ENCODE measurements at places on chromosomes 13 and 19. TPM values are rescaled to one million over a fixed set of nuclear protein-coding genes. Genes with fewer than 3 reads are reported as not detected.
A peak's percentile ranks its signal among the peaks of the same experiment; 100 is the strongest.

DNA sequence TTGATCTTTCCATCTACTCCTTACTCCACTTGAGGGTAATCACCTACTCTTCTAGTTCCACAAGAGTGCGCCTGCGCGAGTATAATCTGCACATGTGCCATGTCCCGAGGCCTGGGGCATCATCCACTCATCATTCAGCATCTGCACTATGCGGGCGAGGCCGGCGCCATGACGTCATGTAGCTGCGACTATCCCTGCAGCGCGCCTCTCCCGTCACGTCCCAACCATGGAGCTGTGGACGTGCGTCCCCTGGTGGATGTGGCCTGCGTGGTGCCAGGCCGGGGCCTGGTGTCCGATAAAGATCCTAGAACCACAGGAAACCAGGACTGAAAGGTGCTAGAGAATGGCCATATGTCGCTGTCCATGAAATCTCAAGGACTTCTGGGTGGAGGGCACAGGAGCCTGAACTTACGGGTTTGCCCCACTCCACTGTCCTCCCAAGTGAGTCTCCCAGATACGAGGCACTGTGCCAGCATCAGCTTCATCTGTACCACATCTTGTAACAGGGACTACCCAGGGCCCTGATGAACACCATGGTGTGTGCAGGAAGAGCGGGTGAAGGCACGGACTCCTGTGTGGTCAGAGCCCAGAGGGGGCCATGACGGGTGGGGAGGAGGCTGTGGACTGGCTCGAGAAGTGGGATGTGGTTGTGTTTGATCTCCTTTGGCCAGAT lies 2.7 kb upstream of the KLK2 start:
- no peak for DNase-seq

DNA sequence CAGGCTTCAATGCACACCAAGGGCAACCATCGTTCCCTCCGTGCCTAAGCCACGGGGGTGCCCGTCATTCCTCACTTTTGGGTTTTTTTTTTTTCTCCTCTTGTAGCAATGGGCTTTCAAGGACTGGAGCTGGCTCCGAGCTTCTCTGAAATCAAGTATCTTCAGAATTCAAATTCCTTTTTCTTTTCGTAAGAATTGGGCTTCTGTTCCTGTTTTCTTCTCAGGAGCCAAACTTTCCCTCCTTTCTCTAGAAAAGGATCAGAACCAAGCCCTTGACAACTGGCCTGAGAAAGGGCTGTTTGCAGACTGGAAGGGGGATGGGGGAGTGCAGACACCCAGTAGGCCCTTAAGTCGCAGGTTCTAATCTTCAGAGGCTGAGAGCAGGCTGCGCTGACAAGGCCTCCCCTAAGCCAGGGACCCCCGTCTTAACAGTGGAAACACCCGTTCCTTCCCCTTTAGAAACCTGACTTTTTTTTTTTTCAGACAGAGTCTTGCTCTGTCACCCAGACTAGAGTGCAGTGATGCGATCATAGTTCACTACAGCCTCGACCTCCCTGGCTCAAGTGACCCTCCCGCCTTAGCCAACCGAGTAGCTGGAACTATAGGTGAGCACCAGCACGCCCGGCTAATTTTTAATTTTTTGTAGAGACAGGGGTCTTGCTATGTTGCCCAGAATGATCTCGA lies 51.6 kb downstream of the RFX2 start:
- no peak for DNase-seq

DNA sequence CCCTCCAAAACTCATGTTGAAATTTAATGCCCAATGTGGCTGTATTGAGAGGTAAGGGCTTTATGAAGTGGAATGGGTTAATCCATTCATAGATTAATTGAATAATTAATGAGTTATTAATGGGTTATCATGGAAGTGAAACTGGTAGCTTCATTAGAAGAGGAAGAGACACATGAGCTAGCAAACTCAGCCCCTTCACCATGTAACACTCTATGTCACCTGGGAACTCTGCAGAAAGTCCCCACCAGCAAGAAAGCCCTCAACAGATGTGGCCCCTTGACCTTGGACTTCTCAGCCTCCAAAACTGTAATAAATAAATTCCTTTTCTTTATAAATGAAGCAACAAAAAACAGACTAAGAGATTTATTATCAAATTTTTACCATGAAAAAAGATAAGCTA lies 223.5 kb downstream of the KLF12 start:
- no peak for DNase-seq

- DNase-seq, result no peak
These were observed 45.4 kb upstream of the POMP start for GRCh38 chr13:28613562-28613961.

DNA sequence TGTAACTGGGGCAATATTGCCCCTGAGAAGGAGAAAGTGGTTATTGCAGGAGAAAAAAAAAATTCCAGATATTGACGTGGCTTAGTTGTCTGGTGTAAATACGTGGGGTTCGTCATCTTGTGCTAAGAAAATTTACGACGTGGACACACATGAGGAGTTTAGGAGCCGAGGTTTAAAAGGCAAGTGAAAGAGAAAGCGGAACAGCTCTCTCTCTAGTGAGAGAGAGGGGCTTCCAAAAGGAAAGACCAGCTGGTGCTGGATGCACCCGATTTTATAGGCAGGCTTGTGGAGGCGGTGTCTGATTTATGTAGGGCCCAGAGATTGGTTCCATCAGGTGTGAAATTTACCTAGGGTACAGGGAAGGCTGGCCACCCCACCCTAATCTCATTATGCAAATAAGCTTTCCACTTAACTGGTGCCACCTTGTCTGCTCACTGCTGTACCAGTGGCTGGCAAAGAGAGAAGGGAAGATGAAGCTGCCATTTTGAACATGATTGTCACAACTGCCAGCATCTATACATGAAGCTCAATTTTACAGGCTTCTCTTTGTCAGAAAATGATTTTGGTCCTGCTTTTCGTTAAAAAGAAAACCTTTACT lies 845.1 kb downstream of the DACH1 start:
- DNase-seq, result peak; percentile 12

DNA sequence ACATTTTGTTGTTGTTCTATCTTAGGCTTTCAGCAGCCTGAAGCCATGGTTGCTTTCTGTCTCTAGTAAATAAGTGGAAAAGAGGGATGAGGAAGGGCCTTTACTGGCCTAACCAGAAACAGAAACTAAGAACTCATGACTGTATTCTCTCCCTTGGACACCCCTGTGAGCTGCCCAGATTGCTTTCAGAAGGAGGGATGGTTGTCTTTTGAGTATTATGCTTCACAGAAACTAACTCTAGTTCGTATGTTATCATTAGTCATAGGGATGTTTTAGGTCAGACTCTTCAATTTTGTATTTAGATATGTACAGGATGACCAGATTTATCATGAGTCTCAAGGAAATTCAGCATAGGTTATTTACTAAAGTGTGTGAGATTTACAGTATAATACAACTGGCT lies 17.5 kb downstream of the BORA start:
- no peak for DNase-seq

- DNase-seq, result no peak
These were observed 599.7 kb upstream of the SLITRK1 start for GRCh38 chr13:84481958-84482357.

DNA sequence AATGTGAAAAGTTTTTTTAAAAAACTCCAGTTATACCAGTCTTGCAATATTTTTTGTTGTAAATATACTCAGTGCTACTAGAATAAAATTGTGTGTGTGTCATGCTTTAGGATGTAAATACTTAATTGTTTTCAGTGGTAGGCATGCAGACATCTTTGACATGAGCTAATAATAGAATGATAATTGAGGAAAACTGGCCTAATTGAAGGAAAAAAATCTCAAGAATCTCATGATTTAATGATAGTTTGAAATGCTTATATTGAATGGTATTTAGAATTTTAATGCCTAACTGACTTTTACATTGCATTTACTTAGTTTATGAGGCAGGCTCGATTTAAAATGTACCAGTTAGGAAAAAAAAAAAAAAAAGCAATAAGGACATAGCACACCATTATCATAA lies 3.2 kb upstream of the MAB21L1 start:
- no peak for DNase-seq

- DNase-seq, result no peak
These were observed 9.5 kb upstream of the WTIP start for GRCh38 chr19:34471906-34472700.

GRCh38 chr13:94886191-94886590 lies 173.8 kb upstream of the SOX21 start:
- DNase-seq, result no peak

DNA sequence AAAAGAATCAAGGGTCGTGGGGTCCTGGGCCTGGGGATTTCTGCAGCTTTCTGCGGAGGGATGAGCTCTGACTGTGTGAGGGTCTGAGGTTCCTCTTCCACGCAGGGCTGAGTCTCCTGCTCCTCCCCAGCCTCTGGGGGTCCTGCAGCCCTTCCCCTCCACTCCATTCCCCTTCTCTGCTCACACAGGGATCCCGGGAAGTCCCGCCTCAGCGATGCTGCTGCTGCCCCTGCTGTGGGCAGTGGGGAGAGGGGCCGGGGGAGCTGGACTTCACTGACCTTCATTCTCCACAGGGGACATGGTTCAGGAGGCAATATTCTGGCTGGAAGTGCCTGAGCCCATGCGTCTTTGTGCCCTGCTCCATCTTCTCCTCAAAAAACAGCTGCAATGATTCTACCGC lies 26.2 kb upstream of the CD33 start:
- no peak for DNase-seq

DNA sequence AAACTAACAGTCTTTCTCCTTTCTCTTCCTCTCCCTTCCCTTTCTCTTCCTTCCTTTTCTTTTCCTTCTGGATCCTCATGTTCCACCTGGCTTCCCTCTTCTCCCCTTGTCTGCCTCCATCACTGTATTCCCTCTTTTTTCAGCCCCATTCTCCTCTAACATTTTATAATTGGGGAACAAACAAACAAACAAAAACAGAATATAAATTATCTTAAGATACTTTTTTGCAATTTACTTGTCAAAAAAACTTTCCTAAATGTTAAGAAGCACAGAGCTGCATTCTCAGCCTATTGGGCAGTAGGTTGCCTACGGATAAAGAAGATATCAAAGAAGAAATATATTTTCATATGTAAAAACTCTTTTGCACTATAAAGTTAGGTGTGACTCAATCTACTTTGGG lies 1382.2 kb upstream of the MIR17HG start:
- no peak for DNase-seq

DNA sequence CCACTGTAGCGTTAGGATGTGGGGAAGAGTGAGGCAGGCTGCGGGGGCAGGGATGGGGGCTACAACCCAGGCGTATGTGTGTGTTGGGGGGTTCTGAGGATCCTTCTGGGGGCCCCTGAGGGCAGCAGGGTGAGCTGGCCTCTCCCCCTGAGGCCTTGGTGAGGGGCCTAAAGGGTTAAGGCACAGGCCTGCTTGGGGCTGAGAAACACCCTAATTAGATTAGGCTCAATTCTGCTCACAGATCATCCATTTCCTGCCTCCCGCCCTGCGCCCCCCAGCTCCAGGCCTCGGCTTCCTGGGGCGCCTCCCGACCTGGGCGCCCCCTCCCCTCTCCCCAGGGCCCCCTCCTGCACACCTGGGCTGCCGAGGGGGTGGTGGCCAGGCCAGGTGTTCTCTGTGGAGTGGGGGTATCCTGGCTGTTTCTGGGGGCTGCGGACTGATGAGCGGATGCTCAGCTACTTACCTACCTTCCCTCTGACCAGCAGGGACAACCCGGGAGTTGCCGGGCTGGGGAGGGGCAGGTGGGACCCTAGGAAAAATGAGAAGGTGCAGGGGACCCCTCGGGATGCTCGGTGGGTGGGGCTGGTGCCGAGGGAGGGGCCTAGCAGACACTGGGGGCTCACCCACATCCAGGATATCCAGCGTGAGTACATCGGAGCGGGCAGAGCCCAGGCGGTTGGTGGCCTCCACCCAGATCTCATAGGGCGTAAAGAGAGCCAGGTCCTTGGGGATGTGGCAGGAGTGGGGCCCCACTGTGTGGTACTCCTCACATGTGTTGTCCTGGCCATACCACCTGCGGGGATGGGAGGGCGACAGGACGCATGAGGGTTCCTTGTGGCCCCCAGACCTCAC lies 8.6 kb downstream of the CRLF1 start:
- no peak for DNase-seq

- DNase-seq, result no peak
These were observed 16.3 kb downstream of the KBTBD7 start for GRCh38 chr13:41178040-41178439.

- DNase-seq, result no peak
These were observed 9.3 kb upstream of the LAIR1 start for GRCh38 chr19:54373781-54374631.

- DNase-seq, result no peak
These were observed 6.8 kb upstream of the KPTN start for GRCh38 chr19:47490847-47491246.

- no peak for DNase-seq
These were observed 22.5 kb upstream of the MYCBP2 start for GRCh38 chr13:77349365-77349764.

GRCh38 chr19:7744199-7744786 lies 3.0 kb downstream of the CD209 start:
- no peak for DNase-seq

DNA sequence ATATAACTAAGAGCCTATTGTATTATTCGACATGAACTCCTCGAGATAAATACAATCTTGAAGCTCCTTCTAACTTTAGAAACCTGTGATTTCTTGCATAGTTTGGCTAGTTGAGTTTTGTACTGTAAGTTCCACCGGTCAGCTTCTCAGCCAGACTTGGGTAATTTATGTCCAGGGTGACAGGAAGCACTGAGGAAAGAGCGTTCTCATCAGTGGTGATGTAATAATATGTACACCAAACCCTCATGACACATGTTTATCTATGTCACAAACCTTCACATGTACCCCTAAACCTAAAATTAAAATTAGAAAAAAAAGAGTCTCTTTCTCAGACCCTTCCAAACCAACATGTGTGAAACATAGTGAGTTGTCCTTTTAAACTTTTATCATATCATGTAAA lies 205.7 kb downstream of the KCNRG start:
- no peak for DNase-seq

Gene ZNF724
- 7.6 TPM for total RNA-seq

Gene TEX29
- total RNA-seq, result not detected

Gene OR4F17
- total RNA-seq, result not detected

Gene IL4I1
- 6.2 TPM for total RNA-seq

Gene ZNF497
- 0.58 TPM for total RNA-seq

Gene ADGRE1
- not detected for total RNA-seq

Gene ASF1B
- 4.4 TPM for total RNA-seq

Gene ATP4B
- total RNA-seq, result not detected

Gene MEGF8
- 45.0 TPM for total RNA-seq

Gene CDC34
- total RNA-seq, result 168 TPM

Gene ZNF569
- total RNA-seq, result 5.0 TPM
